Activated CD4-positive, alpha-beta T cell treated with anti-CD3 and anti-CD28 coated beads for 36 hours (primary cell): ENCODE measurements at places on chromosomes 16 and 17. TPM values are rescaled to one million over a fixed set of nuclear protein-coding genes. Genes with fewer than 3 reads are reported as not detected.

GRCh38 chr17:77101521-77102410 lies 39.0 kb upstream of the SEC14L1 start:
- DNase-seq: no peak

DNA sequence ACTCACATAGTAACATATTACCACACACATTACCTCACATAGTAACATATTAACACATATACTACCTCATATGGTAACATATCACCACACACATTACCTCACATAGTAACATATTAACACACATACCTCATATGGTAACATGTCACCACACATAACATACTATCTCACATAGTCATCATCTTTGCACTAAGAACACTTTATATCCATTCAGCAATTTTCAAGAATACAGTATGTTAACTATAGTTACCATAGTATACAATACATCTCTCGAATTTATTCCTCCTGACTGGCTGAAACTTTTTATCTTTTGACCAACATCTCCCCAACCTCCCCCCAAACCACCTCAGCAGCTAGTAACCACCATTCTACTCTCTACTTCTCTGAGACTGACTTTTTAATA lies 7.6 kb downstream of the NUDT7 start:
- DNase-seq: no peak

- DNase-seq: no peak
Observed at GRCh38 chr16:22071331-22071910, 20.9 kb upstream of the VWA3A start.

The IRF8 gene
- total RNA-seq: 250 TPM

The AANAT gene
- not detected for total RNA-seq
